Stimulated activated CD8-positive, alpha-beta memory T cell treated with anti-CD3 and anti-CD28 coated beads, Interleukin-4, amount 100 ng/mL, for 48 hours (primary cell): ENCODE measurements at places on chromosomes 4 and X.

DNA sequence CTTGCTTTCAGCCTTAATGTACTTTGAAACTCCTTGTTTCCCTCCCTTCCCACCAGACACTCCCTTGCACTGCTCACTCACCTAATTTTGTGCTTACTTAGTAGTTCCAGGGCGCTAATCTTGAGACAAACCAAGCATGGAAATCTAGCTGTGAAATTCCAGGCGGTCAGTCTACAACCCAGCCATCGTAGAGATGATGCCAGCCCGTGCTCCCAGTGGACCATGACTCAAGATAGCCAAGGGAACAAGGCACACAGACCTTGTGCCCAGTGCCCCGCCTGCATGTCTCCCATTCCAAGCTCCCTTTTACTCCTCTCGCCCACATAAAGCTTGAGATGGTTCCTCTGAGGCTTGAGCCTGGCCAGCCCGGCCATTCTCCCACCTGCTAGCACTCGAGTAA, 11.1 kb downstream of the TREX2 start:
- no peak for DNase-seq

DNA sequence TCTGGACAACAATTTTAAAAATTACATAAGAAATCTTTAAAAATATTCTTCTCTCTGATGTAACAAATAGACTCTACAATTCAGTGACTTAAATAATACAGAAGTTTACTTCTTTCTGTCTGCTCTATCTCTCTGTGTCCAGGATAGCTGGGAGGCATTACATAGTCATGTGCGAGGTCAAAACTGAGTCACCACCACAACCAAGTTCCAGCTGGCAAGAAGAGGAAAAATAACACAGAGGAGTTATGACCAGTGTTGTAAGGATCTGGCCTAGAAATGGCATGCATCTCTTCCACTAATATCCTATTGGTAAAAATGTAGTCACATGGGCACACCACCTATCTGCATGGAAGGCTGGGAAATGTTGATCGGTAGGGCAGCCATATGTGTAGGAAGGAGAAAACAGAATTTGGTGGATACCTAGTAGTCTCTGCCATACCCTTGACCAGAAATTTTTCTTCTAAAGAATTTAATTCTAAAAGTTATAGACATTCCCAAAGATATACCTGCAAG, 39.4 kb upstream of the WDFY3 start:
- no peak for DNase-seq

- DNase-seq: no peak
These were observed 82.4 kb upstream of the KLF3 start for GRCh38 chr4:38581426-38582106.

GRCh38 chr4:186932631-186933187, 209.1 kb upstream of the FAT1 start:
- no peak for DNase-seq

GRCh38 chr4:121950680-121951520, 960 bp downstream of the TRPC3 start:
- peak; percentile 49 for DNase-seq

DNA sequence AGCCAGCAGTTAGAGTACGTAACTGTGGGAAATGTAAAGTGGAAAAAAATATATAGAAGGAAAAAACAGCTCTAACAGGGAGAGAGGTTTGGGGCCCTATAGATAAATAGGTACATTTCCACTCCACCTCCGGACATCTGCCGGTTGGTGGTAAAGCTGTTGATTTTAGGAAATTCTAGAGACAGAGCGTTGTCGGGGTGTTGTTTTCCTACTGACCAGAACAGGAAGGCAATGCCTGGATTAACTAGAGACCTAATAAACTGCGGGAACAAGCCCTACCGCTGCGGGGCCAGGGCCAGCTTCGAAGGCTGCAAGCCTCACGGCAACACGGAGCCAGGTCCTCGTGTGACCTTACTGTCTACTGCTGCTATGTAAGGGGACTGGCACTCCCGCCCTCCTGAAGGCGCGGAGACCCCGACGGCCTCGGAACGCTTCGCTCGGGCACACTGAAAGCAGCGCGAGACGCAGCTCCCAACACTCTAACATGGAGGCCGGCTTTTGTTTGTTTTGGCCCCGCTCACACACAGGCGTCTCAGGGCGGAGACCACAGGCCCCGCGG, 702 bp upstream of the CDKN2AIP start:
- peak; percentile 65 for DNase-seq

DNA sequence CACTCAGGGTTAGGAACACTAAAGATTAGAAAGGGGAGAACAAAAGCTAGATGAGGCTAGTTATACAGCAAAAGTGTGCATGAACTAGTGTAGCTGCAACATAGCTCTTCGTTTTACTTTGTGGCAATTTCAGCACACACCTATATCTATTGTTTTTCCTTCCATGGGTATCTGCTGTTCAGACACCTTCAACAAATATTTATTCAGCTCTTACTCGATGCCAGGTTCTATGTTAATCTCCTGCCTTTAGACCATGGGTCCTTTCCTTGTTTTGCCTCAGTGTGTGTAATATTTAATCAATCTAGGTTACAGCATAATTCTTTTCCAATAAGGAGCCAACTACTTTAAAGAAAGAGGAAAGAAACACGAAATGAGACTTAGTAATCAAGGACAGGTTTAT, 10.4 kb upstream of the FAM9A start:
- no peak for DNase-seq

DNA sequence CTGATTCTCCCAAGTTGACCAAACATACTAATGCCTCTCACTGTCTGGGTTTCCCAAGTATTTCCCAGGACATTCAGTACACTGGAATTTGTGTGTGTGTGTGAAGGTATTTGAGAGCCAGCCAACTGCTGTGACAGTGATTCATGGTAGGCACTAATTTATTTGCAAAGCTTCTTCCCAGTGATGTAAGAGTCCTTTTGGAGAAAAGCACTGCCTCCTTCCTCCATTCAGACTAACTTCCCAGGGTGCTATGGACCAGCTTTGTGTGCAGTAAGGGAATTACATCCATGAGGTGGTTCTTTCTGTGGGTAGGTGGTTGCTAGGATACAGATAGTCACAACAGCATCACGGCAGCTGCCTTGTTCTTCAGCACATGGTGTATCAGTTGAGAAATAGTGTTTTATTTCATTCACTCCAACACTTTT, 8.7 kb downstream of the EGF start:
- no peak for DNase-seq

GRCh38 chrX:115900425-115900824, 270.1 kb upstream of the AGTR2 start:
- no peak for DNase-seq

DNA sequence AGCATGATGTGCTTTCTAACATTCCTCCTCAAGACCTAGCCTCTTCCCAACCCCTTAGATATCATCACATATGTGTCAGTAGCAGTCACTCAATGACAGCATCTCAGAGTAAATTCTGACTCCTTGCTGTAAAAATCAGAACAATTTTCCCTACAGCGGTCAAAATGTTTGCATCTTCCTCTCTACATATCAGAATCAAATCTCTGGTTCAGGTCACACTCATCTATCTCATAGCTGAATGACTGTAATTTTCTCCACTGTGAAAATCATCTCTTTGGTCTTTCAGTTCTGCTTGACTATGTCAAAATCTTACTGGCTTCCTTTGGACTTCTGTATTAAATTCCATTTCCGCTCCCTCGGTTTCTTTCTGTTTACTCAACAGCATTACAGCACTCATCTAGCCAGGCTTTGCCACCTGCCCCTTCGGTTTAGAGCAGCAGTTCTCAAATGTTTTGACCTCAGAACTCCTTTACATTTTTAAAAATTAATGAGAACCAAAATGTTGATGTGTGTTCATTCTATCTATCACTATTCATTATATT, 57.3 kb downstream of the AGA start:
- no peak for DNase-seq

DNA sequence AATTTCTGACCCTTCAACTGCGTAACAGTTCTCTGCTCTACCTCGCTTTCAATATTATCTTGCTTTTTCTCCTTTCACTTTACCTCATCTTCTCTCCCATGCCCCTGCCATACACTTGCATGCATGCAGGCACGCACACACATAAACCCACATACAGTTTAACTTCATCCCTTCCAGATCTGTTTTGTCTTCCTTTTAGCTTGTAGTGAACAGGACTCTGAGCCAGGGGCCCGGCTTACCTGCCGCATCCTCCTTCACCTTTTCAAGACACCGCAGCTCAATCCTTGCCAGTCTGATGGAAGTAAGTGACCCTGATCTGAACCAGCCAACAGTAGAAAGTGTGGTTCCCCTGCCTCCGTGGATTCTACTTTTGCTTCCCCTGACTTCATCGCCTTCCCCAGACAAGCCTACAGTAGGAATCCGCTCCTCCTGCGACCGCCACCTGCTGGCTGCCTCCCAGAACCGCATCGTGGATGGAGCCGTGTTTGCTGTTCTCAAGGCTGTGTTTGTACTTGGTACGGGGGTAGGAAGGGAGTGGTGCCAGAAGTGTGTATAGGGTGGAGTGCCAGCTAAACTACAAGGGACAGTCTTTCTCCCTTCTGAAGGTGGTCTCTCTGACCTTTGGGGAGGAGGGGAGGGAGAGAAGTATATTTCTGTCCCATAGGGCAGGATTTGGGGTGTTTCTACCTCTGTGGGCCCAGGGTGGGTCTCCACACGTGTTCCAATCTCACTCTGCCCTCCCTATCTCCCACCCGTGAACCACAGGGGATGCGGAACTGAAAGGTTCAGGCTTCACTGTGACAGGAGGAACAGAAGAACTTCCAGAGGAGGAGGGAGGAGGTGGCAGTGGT, 10.7 kb downstream of the MED12 start:
- peak; percentile 82 for DNase-seq

DNA sequence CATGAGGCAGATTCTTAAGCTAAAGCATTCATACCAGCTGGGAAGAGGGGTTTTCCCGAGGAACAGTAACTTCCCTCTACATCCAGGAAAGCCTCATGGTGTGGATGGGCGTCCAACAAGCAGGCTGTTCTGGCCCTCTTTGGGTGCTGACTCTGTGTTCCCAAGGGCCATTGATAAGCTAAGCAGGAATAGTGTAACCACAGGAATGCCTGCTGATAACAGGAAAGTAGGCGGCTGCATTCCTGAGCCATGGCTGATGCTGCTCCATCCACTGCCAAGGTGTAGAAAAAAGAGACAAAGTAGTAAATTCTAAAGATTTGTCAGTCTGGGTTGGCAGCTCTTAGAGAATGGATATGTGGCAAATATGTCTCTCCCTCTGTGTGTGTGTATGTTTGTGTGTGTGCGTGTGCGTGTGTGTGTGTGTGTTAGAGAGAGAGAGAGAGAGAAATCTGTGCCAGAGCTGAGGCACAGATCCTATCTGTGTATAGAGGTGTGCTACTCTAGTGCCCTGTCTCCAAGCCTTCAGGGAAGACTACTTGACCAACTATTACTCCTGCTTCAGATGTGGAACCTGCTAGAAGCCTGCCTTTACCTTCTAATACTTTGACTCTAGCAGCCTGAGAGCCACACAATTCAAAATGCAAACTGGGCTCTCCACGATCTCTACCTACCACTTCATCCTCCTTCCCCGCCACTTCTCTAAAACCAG, 353.1 kb upstream of the NR3C2 start:
- DNase-seq: no peak

- DNase-seq: no peak
These were observed 134.6 kb downstream of the KDM6A start for GRCh38 chrX:45007598-45007997.

GRCh38 chr4:84597450-84597849, 14.5 kb downstream of the CDS1 start:
- DNase-seq: no peak

DNA sequence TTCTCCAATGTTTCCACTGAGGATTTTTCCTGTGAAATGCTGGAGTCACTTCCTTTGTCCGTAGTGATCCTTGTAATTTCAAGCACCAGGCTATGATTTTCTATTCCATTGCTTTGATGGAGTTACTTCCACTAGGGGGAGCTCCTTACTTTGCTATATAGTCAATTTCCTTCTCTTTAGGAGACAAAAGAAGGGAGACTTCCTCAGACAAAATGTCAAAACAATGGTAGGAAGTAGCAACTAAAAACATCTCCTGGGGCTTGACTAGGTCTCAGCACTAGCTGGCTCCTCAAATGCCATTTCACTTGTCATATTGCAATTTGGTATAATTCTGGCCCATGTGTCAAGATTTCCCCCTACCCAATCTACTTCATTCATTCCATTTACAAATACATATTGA, 24.1 kb downstream of the ZCCHC12 start:
- DNase-seq: no peak

DNA sequence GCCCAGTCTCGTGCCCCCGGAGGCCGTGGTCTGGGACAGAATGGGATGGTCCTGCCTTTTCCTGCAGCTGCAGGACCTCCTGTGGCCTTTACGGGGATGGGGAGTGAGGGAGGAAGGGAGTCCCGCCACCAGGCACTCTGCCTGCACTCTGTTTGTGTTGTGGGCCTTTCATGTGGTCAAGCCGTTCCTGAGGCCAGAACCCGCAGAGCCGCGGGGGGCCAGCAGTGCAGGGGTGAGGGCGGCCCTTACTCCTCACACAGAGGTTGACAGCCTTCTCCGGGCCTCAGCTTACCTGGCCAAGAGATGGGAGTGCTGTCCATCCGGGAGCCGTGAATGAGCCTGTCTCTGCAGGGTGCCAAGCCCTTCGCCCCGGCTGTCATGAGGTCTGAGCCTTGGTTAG, 230.7 kb downstream of the AFAP1 start:
- DNase-seq: no peak

DNA sequence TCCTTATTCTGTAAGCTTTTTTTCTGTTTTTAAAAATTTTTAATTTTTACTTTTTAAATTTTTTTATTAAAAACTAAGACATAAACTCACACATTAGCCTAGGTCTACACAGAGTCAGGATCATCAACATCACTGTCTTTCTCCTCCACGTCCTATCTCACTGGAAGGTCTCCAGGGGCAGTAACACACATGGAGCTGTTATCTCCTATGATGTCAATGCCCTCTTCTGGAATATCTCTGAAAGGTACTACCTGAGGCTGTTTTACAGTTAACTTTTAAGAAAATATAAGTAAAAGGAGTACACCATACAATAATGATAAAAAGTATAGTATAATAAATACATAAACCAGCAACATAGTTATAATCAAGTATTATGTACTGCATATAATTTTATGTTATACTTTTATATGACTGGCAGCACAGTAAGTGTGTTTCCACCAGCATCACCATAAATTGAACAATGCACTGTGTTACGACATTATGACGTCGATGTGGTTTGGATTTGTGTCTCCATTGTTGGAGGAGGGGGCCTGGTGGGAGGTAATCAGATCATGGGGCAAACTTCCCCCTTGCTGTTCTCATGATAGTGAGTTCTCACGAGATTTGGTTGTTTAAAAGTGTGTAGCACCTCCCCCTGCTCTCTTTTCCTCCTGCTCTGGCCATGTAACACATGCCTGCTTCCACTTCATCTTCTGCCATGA, 21.3 kb downstream of the IL15 start:
- DNase-seq: no peak

- DNase-seq: no peak
These were observed 10.1 kb downstream of the SEC24D start for GRCh38 chr4:118825799-118826198.

- DNase-seq: peak; percentile 20
These were observed 67.6 kb upstream of the SLC7A3 start for GRCh38 chrX:70998411-70999027.

GRCh38 chr4:31020363-31020762, 300.2 kb downstream of the PCDH7 start:
- no peak for DNase-seq

DNA sequence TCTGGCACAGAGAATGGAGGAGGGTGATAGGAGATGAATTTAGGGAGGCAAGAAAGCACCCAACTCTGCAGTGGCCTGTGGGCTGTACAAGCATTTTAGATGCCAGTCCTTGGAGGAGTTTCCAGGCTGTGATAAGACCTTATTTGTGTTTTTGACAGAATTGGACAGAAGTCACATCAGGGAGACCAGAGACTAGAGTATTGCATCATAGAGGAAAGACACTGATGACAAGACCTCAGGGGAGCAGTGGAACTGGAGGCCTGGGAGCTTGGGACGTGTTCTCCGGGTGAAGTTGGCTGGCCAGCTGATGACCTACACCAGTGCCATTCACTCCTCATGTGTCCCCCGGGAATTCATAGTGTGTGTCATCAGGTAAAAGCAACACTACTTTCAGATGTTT, 284.0 kb upstream of the ZFP42 start:
- no peak for DNase-seq
